Activated naive CD8-positive, alpha-beta T cell treated with anti-CD3 and anti-CD28 coated beads, Interleukin-2, amount 10 ng/mL, durations not matched to agents 7 days and 5 days (primary cell): ENCODE measurements at places on chromosomes 6 and 20. TPM values are rescaled to one million over a fixed set of nuclear protein-coding genes. Genes with fewer than 3 reads are reported as not detected.

Gene KCNK15
- not detected for total RNA-seq

Gene CRISP2
- not detected for total RNA-seq

Gene PPP1R16B
- 73.4 TPM for total RNA-seq

Gene GABRR1
- not detected for total RNA-seq

Gene NELFCD
- 76.4 TPM for total RNA-seq

Gene FAM110A
- total RNA-seq: 50.6 TPM

Gene ADGB
- not detected for total RNA-seq

Gene BPIFB1
- not detected for total RNA-seq

Gene ZNF133
- 9.2 TPM for total RNA-seq

Gene CNBD2
- 5.7 TPM for total RNA-seq

Gene SLC22A7
- not detected for total RNA-seq

Gene ELOVL4
- 0.79 TPM for total RNA-seq

Gene RAET1E
- total RNA-seq: not detected

Gene C6orf132
- total RNA-seq: 0.08 TPM

Gene POM121L2
- not detected for total RNA-seq

Gene VGLL2
- not detected for total RNA-seq

Gene MACROD2
- not detected for total RNA-seq

Gene SIRPB1
- 6.5 TPM for total RNA-seq

Gene NMBR
- not detected for total RNA-seq

Gene SIRT5
- 16.3 TPM for total RNA-seq

Gene NKX2-4
- not detected for total RNA-seq

Gene TNF
- total RNA-seq: 18.6 TPM

Gene CCNC
- total RNA-seq: 43.5 TPM

Gene XKR7
- not detected for total RNA-seq

Gene PRR18
- not detected for total RNA-seq

Gene PRICKLE4
- total RNA-seq: not detected

Gene RAB44
- total RNA-seq: not detected
